ENCODE measurements at places on chromosomes 1 and 21.

DNA sequence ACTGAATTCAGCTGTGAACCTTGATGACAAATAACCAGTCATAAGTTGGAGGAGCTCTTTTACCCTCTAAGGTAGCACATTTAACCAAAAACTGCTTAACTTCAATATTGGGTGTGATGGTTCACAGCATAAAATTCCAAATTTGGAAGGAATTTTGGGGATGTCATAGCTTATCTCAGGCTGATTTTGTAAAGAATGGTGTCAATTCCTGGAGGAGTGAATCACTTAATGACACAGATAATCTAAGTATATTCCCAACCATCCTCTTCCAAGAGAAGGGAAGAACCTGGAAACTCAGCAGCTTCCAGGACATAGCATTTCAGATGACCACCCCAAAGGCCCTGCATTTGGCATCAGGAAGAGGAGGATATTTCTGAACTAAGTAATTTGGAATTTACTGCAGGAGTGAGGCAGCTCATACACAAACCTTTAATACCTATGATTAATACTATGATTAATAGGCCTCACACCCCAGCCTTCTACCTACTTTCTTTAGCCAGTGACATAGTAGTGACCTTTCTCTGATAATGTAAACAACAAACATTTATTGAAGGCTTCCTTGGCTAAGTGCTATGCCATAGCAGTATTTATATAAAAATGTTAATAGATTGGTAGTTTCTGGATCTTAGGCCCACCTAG is 14.5 kb downstream of the GLUL start:
- DNase-seq: no peak

DNA sequence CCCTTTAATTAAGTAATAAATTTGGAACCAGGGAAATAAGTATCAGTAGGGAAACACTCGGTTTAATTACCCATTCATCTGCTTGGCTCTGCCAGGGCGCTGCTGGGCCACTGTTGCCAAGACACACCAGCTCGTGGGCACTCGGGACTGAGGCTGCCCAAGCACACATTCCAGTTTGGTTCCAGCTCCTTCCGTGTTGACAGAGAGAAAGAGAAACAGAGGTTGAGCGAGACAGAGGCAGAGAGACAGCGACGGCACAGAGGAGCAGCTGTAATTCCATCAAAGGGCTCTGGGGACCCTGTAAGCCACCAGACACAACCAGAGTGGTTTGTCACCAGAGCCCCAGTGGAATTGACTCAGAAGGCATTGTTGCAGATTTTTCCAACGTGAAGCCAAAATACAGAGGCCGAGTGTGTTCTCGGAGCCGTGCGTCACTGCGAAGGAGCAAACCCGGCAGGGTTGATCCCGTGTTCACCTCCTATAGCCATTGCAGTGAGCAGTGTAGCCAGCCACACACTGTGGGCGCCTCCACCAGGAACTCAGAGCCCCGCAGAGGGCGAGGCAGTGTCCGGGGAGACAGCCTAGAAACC is 33.5 kb downstream of the SYF2 start:
- no peak for DNase-seq

- DNase-seq: peak; percentile 81
These were observed 89.5 kb upstream of the CD53 start for GRCh38 chr1:110783292-110783918.

- peak; percentile 83 for DNase-seq
These were observed 35.9 kb downstream of the ITPKB start for GRCh38 chr1:226702957-226703831.

DNA sequence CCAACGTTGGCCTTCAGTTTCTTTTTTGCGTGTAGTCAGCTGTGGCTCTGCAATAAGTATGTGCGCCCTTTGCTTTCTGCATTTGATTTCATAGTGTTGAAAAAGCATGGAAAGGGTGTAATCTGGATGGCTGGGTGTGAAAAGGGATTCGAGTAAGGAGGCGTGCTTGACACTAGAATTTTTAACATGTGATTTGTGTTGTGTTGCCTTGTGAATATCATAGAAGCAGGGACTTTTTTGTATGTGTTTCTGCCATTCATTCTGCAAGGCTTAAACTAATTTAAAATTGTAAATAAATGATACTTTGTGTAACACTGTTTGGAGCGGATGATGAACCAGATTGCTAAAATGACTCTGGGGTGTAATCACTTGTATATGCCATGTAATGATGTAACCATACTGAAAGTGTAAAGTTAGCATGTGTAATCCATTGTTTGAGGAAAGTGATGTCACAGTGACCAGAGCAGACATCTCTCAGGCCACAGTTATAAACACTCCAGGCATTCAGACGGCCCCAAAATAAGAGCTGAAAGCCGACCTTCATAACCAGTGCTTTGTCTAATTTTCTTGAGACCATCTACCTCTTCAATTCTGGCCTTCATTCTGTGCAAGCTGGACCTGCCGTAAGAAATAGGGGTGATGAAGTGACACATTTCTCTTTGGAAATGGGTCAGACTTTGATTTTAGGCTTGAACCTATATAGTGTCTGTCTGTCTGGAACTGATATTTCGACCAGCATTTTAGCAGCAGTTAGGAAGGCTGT is 618 bp downstream of the SH3BGR start:
- DNase-seq: no peak

GRCh38 chr1:104440011-104440410 is 690.3 kb downstream of the AMY1C start:
- no peak for DNase-seq

- DNase-seq: no peak
These were observed 25.5 kb downstream of the GRIK1 start for GRCh38 chr21:29914326-29914725.

GRCh38 chr21:36566644-36567043 is 86.7 kb upstream of the CLDN14 start:
- DNase-seq: no peak

DNA sequence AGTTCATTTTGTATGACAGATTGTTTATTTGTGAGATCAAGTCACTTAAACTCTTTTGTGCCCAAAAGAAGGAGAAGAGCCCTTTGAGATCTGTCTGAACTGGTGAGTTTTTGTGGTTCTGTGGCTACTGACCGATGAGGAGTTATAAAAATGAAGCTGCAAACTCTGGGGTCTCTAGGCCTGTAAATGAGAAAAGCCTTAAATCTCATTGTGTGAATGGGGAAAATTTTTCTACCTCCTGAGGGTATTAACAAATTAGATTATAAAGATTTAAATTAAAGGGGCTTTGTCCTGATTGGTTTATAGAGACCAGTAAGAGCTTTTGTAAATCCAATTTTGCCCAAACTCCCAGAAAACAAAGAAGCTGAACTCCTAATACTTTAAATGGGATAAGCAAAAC is 9.7 kb upstream of the KLF17 start:
- no peak for DNase-seq
